Stimulated activated CD4-positive, alpha-beta T cell treated with anti-CD3 and anti-CD28 coated beads, Interleukin-4, amount 100 ng/mL, for 24 hours (primary cell): ENCODE measurements at places on chromosomes 6 and 20.

DNA sequence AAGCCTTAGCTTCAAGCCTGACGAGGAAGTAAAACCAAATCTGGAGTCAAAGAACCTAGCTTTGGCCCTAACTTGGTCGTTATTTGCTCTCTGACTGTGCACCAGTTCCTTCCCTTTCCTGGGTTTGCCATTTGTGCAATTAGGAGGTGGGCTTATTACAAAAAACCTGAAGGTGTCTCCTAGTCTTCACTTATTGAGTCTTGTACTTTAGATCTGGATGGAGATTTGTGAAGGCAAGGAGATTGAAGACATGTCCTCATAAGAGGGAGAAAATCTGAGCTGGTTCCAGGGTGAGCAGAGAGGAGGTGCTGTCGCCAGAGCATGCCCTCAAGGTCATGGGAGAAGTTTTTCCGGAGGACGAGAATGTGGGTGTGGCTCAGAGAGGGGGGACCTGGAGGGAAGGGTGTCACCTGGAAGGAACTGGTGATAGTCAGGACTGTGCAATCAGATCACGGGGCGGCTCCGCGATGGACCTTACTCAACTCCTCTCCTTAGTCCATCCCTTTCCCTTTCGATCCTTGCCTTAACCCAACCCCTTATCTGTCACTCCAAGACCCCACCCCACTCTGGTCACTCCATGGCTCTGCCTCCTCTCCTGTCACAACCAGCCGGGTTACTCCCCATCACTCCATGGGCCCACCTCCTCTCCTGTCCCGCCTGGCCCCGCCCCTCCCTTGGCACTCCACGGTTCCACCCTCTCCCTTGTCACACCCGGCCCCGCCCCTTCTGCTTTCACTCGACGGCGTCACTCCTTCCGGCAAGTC, 588 bp upstream of the ACSS2 start:
- no peak for DNase-seq

GRCh38 chr20:58384821-58385220, 4.2 kb upstream of the VAPB start:
- DNase-seq: no peak

DNA sequence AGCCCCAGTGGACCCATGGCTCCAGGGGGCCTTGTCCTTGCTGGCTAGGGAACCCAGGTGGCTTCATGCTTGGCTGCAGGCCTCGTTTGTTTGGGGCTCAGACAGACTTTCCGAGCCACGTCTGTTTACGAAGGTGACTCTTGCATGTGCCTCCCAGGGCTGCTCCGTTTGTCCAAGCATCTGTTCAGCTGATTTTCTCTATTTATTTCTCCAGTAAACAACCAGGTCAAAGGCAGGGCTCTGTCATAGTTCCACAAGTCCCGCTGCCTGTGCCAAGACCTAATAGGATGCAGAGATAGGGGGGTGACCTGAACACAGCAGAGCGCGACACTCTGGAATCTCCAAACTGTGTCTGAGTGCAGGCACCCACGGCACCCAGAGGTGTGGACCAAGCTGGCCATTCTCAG, 12.8 kb upstream of the SPO11 start:
- DNase-seq: no peak

DNA sequence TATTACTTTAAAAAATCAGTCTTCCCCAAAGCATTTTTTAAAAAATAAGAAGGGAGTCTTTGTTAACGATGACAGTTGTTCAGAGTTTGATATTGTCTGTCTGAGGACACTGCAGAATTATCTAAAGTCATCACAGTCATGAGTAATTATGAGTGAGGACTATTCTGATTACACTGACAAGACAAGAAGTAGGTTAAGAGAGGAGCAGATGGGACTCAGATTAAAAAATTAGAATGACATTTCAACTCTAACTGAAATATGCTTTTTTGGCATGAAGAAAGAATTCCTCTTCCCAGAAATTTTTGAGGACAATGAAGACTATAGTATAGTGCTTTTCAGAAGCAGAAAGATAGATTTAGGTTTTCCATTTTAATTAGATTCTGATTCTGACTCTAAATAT, 456.5 kb downstream of the EPHA7 start:
- no peak for DNase-seq

GRCh38 chr6:56033401-56033800, 158.0 kb upstream of the BMP5 start:
- no peak for DNase-seq

DNA sequence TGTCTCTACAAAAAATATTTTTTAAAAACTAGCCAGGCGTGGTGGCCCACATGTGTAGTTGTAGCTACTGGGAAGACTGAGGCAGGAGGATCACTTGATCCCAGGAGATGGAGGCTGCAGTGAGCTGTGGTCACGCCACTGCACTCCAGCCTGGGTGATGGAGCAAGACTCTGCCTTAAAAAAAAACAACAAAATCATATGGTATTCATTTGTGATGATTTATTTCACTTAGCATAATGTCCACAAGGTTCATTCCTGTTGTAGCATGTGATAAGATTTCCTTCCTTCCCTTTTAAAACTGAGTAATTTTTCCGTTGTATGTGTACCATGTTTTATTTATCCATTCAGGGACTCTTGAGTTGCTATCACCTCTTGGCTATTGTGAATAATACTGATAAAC, 26.2 kb downstream of the TMEM170B start:
- no peak for DNase-seq
